ENCODE measurements at places on chromosomes 3 and 15.

GRCh38 chr15:64311566-64311965 is 44.4 kb downstream of the CSNK1G1 start:
- DNase-seq, result no peak

DNA sequence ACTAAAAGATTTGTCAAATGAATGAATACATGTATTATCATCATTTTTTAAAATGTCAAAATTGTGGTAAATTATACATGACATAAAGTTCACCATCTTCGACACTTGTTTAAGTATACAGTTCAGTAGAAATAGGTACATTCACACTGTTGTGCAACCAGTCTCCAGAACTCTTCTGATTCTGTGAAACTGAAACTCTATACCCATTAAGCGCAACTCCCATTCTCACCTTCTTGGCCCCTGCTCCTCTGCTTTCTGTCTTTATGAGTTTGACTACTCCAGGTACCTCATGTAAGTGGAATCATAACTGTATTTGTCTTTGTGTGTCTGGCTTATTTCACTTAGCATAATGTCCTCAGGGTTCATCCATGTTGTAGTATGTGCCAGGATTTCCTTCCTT is 50.1 kb upstream of the KBTBD8 start:
- no peak for DNase-seq

- no peak for DNase-seq
Measured at GRCh38 chr15:58060575-58060974, 4.9 kb downstream of the ALDH1A2 start.

DNA sequence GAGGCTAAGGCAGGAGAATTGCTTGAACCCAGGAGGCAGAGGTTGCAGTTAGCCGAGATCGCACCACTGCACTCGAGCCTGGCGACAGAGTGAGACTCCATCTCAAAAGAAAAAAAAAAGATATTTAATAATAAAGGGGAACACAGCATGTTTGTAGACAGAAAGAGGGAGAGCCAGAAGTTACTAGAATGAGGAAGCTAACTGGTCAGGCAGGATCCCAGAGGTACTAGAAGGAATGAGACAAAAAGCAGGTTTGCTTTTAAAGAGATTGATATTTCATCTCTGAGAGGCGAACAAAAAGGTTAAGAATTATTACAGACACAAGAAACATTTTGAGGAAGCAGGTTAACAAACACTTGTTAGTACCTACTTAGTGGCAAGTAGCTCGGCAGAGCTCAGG is 9.2 kb downstream of the CD200R1 start:
- DNase-seq, result no peak

- DNase-seq, result no peak
Measured at GRCh38 chr15:68646696-68647095, 67.9 kb downstream of the CORO2B start.

GRCh38 chr3:39407773-39408492 is 1.4 kb downstream of the RPSA start:
- DNase-seq, result no peak

GRCh38 chr15:85598718-85599398 is 195.9 kb downstream of the KLHL25 start:
- no peak for DNase-seq

- DNase-seq, result no peak
Measured at GRCh38 chr3:81841540-81841939, 80.1 kb upstream of the GBE1 start.

- no peak for DNase-seq
Measured at GRCh38 chr3:4838621-4839022, 140.6 kb upstream of the BHLHE40 start.

GRCh38 chr3:151918253-151919029 is 45.0 kb downstream of the SUCNR1 start:
- peak; percentile 66 for DNase-seq

DNA sequence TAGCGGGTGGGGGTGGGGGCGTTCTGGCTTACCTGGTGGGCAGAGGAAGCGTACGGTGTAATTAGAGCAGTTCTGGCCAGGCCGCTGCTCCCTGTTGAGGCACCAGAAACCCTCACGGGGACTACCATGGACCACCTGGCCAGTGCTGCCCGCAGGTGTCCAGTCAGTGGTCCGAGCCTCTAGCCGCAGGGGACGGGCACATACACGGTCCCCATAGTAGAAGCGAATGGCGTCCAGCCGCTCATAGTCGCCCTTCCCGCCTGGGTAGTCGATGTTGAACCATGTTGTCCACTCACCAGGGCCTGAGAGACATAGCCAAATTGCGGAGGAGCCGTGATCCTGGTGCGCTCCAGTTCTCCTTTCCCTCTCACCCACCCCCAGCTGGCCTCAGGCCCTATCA is 4.5 kb downstream of the CILP start:
- no peak for DNase-seq

DNA sequence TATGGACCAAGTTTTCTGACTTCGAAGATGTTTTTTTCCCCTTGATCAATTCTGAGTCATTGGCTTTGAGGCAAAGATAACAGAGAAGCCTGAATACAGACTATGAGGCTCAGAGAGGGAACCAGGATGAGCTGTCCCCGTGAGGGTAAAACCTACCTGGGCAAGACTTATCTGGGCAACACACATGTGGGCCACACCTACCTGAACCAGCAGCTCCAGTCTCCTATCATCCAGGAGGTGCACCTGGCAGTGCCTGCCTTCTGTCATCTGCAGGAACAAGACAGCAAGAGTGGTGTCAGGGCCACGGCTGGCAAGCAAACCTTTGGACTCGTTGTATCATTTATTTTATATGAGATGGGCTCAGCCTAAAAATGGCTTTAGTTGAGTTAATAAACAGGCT is 72.6 kb downstream of the FRMD4B start:
- no peak for DNase-seq

GRCh38 chr15:68650901-68651709 is 72.3 kb downstream of the CORO2B start:
- no peak for DNase-seq

DNA sequence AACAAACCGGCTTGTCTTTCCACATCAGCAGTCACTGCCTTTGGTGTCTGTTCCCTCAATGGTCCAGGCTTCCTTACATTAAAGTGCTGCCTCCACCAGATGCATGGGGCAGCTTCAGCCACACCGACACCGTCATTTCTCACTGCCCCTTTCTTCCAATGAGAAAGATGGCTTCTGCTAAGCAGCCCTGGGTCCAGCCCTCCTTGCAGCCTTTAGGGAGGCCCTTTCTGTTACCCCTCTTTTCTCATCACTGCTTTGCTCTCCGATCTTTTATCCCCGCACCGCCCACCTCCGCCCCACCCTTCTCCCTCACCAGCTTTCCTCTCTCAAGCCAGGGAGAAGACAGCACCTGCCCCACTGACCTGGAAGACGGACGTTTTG is 28.2 kb upstream of the CXCR6 start:
- DNase-seq, result no peak

DNA sequence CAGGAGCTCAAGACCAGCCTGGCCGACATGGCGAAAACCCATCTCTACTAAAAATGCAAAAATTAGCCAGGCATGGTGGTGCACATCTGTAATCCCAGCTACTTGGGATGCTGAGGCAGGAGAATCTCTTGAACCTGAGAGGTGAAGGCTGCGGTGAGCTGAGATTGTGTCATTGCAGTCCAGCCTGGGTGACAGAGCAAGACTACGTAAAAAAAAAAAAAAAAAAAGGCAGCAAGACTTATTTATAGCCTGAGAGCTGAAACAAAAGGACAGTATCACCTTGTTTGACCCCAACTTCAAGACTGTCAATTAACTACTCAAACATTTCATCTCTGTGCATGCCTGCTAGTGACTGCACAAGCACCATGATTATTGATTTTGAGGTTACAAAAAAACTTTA is 478.9 kb upstream of the GBE1 start:
- DNase-seq, result no peak

Data from fibroblast of skin of scalp (primary cell).